Activated CD8-positive, alpha-beta T cell treated with anti-CD3 and anti-CD28 coated beads, Interleukin-2, amount 10 ng/mL, durations not matched to agents 7 days and 5 days (primary cell): ENCODE measurements at places on chromosomes 11 and 22.

DNA sequence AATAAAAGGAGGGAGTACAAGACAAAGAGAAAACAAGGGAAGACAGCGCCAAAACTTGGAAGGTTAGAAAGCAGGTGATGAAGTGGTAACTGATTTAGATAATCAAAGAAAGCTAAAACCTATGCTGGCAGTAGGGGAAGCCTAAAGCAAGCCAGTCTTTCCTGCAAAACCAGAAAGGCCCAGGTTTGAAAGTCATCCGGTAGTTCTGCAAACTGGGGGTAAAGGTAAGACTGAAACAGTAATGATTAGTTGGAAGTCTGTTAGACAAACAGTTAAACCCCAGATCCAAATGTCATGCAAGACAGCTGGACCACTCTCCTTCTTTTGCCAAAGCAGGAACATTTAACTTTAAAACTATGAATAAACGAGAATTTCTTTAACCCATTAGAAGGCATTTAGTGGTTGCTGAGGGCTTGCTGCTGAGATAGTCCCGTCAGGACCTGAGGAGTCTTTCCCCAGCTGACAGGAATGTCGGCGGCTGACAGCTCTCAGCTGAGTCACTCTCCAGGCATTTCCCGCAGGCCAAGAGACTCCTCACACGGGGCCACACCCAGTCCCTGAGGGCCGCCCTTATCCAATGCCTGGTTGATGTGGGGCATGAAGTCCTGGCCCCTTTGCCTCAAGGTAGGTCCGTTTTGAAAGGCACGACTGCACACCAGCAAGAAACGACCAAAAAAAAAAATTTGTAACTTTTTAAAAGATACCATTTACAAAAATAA is 36.3 kb upstream of the CFAP300 start:
- DNase-seq: no peak

DNA sequence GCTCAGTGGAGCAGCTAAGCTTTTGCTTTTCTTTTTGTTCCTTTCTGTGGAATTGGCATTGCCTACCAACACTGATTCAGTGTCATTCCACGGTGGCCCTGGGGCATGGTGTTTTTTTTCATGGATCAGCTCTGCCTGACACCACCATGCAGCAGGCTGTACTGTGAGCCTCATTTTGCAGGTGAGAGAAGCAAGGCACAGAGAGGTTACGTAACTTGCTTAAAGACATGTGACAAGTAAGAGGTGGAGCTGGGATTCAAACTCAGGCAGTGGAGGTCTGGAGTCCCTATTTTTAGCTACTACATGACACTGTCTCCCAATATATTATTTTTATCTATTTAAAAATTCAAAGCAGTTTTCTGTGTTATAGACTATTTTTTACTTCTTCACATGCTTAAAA is 44.4 kb downstream of the APOL3 start:
- DNase-seq: no peak

- DNase-seq: no peak
Observed at GRCh38 chr11:116122697-116123472, 618.7 kb upstream of the CADM1 start.

GRCh38 chr11:440065-441042 is 1.5 kb downstream of the ANO9 start:
- no peak for DNase-seq

DNA sequence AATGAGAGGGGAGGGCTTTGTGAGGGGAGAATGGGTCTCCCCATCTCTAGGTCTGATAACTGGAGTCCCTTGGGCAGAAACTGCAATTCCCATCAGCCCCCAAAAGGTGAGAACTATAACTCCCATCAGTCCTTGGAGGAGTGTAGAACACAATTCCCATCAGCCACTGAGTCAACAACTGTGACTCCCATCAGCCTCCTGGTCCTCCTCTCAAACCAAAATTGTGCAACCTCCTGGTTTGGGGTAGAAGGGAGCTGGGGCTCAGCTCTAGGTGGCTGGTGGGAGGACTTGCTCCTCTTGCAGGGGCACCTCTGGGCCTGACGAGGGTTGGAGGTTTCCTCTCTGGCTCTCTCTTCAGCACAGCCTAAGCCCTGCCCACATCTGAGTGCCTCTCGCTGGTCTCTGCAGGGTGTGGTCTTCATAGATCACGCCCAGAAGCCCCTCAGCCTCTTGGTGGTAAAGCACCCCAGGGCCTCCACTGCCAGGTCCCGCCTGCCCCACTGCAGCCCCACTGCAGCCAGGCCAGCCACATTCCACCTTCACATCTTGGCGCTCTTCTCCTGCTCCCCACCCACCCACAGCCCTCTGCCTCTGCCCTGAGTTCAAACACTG is 18.5 kb downstream of the SLC22A12 start:
- DNase-seq: no peak

GRCh38 chr22:27801202-27801615 is 347 bp downstream of the MN1 start:
- DNase-seq: peak; percentile 34

DNA sequence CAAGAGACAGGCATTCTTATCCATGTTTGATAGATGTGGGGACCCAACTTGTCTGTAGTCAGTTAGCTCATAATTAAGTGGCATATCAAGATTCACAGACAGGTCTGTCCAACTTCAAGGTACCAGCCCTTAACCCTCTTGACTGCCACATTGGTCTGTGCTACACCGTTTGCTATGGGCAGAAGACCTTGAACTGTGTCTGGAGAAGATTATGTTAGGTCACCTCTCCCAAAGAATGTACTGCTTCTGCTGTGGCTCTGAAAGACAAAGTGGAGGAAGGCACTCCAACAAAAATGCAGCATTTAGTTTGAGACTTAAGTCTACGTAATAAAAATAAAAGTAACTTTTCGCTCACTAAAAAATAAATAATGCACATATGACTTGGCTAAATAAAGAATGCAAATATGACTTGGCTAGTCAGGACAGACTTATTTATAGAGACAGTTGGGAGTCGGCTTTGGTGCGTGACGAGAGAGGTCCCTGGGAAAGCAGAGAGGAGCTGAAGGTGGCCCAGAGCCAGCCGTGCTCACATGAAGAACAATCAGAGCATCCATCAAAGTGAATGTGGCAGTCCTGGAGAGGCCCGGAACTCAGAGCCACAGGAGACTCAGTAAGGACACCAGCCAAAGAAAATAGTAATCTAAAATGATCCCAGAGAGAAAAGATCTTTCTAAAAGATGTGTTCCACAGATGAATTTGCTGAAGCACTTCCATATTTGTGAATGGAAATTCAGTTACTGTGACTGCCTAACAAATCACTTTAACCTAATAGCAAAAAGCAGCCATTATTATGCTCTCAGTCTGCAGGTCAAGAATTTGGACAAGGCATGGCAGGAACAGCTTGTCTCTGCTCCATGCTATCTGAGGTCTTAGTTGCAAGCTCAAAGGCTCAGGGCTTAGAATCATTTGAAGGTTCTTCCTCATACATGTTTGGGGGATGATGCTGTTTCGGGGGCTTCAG is 35.0 kb downstream of the CWC15 start:
- no peak for DNase-seq
